ENCODE measurements at places on chromosomes 11 and 22.

GRCh38 chr11:11403763-11404725, 51.0 kb upstream of the CSNK2A3 start:
- no peak for DNase-seq

DNA sequence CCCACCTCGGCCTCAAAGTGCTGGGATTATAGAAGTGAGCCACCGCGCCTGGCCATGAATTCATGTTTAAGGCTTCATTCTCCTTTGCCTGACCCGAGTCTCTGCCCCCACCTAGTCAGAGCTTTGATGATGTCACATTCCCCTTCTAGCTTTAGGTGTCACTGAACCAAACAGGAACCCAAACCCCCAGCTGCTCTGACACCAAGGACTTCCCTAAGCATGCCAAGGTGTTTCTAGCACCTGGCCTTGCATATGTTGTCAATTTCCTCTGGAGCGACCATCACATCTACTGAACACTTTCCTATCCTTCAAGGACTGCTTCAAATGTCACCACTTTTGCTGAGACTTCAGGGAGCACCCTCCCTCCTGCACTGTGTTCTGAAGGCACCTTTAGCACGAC, 2.3 kb downstream of the F2 start:
- no peak for DNase-seq

DNA sequence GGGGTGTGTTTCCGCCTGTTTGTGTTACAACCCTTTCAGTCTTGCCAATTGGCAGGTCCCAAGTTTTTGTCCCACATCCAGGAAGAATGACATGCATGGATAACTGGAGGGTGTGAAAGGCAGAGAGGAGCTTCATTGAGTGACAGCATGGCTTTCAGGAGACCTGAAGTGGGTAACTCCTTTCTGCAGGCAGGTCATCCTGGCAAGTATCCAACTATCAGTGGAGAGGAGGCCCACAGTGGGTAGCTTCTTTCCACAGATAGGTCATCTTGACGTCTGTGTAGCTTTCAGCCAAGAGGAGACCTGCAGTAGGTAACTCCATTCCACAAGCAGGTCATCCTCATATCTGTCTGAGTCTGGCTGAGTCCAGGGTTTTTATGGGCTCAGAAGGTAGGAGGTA, 1268.8 kb upstream of the CNTN5 start:
- DNase-seq, result no peak

DNA sequence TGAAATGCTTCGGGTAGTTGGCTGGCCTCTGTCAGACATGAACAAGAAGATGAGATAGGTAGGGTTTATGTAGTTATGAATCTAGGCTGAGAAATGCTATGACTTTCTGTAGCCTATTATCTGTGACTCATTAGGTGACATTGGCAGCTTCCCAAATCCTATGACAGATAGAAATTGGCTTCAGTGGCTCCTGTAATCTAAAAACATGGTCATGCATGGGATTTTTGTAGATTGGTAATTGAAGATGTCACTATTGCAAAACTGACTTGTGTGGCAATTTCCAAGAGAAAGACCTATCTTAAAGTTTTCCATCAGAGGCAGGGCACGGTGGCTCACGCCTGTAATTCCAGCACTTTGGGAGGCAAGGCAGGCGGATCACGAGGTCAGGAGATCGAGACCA, 29.4 kb upstream of the GRIK4 start:
- DNase-seq, result no peak

DNA sequence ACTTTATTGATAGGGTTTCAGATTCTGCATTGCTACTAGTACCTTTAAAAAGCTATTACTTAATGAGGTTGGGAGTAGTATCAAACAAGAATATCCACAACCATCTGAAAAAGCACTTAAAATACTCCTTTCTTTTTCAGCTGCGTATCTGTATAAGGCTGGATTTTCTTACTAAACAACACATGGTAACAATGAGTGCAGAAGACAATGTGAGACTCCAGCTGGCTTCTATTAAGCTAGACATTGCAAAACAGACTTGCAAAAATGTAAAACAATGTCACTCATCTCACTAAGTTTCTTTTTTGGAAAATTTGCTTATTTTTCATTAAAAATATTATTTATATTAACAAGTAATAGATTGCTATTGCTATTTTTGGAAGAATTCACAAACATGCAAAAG, 132.6 kb downstream of the WNT11 start:
- no peak for DNase-seq

DNA sequence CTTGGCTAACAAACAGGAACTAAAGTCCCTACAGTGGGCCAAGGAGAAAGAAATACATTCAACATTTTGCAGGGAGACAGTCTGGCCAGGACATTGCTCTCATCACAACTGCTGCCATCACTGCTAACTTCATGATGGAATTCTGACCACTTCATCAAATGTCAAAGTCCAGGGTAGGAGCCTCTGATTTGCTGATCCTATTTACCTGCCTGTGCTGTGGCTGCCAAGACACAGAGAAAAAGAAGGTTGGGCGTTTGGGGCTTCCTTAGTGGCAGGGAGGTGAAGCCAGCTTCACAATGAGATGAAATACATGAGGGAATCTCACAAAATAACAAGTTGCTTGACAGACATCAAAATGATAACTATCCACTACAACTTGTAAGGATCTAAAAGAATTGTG, 343.9 kb upstream of the CADM1 start:
- no peak for DNase-seq

DNA sequence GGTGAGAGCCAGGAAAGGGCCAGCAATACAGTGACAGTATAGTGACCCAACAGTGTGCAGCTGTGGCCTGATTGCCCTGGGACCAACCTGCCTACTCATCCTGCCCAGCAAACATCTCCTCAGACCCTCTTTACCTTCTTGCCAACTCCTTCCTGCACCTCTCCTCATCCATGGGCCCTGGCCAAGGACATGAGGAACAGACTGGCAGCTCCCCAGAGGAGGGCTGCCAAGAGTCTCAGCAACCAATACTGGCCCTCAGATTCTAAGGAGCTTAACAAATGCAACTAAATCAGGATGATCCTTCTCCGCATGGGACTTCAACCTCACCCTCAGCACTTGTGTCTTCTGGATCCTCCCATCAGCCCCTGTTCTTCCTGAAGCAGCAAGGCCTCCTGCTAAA, 77.0 kb downstream of the RPL27A start:
- no peak for DNase-seq
